ENCODE measurements at places on chromosomes 1 and 21.

- DNase-seq: no peak
Measured at GRCh38 chr1:68570871-68571270, 74.0 kb upstream of the DEPDC1 start.

- DNase-seq: no peak
Measured at GRCh38 chr1:206814716-206815341, 42.5 kb upstream of the IL10 start.

- no peak for DNase-seq
Measured at GRCh38 chr1:22129501-22130117, 13.3 kb downstream of the WNT4 start.

GRCh38 chr1:91851130-91852010, 34.6 kb downstream of the TGFBR3 start:
- no peak for DNase-seq
